ENCODE measurements at places on chromosomes 4 and X.
A peak's percentile ranks its signal among the peaks of the same experiment; 100 is the strongest.

GRCh38 chr4:108900018-108900580, 137.2 kb upstream of the ETNPPL start:
- no peak for DNase-seq

- DNase-seq, result no peak
Observed at GRCh38 chrX:131262738-131263679, 26.1 kb downstream of the IGSF1 start.

DNA sequence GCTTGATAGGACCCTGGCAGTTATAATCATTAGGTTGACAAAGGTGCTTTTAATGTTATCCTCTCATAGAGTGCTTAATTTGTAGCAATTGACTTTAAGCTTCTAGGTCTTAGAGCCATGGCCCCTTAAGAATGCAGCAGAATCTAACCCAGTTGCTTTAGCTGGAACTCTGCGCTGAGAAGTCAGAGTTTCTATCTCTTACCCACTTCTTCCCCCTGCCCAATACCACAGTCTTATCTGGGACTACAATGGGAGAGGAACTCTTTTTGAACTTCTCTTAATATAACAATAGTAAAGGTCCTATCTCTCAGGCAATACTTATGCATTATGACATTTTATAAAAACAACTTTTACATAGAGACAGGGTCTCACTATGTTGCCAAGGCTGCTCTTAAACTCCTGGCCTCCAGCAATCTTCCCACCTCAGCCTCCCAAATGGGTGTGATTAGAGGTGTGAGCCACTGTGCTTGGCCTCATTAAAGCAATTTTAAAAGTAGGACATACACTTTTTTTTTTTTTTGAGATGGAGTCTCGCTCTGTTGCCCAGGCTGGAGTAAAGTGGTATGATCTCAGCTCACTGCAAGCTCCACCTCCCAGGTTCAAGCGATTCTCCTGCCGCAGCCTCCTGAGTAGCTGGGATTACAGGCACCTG, 1.8 kb downstream of the TLR10 start:
- DNase-seq, result no peak

DNA sequence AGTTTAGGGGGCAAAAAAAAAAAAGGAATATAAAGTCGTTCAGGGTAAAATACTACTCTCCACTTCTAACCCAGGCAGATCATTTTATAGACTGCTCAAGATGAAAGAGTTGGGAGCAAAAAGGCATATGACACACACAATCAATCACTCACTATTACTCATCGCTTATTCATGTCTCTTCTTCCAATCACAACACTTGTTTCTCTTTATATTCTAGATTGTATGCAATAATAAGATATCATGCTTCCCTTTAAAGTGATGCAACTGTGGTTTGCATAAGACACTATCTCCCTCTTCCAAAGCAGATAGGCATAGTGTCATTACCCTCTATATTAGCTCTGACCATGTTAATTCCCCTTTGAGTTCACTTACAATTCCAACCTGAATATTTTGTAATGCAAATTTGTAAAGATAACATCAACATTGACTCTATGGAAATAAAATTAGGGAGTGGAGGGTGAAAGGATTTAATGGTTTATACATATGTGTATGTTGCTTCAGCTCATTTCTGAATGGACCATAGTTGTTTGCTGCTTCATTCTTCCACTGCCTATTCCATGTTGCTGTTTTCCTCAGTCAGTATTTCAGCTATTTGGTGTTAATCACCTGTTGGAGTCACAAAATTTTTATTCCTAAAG, 154.9 kb upstream of the EPHA5 start:
- DNase-seq, result peak; percentile 34

DNA sequence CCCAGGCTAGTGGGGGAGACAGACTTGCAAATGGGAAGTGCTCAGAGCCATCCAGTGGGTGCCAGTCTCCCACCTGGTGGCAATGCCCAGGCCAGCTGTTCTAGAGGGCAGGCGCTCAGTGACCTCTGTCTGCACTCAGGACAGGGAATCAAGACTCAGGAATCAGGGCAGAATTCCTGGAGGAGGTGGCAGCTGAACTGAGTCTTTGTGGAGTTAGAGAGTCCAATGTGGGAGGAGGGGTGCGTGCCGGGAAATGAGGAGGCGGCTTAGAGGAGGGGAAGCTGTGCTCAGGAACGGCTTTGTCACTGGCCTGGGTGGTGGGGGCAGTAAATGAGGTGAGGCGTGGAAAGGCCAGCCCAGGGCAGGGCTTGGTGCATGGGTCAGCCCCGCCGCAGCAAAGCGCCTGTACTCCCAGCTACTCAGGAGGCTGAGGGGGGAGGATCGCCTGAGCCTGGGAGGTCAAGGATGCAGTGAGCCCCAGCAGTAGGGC, 31.3 kb upstream of the SORCS2 start:
- DNase-seq, result no peak

DNA sequence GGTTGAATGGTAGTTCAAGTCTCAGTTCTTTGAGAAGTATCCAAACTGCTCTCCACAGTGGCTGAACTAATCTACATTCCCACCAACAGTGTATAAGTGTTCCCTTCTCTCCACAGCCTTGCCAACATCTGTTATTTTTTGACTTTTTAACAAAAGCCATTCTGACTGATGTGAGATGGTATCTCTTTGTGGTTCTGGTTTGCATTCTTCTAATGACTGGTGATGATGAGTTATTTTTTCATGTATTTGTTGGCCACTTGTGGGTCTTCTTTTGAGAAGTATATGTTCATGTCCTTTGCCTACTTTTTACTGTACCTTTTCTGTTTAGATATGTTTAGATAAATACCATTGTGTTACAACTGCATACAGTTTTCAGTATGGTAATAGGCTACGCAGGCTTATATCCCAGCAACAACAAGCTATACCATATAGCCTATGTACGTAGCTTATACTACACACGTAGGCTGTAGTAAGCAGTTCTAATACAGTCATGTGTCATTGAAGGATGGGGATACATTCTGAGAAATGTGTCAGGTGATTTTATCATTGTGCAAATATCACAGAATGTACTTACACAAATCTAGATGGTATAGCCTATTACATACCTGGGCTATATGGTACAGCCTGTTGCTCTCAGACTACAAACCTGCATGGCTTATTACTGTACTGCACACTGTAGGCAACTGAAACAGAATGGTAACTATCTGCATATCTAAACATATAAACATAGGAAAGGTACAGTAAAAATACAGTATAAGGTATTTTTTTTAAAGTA, 28.1 kb downstream of the KLHL8 start:
- DNase-seq, result peak; percentile 14

DNA sequence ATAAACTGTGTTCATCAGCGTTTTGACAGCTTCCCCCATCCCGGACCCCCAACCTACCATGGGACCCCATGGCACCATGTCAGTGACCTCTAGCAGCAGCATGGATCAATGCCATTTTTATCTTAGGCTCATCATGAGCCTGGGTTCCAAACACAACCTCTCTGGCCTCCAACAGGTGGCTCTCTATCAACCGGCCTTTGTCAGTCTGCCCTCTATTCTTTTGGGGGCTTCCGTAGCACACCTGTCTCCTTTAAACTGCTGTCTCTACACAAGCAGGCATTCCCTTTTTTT, 721 bp upstream of the TMEM150C start:
- DNase-seq, result no peak

- DNase-seq, result no peak
Observed at GRCh38 chr4:53123171-53123570, 242.7 kb downstream of the SCFD2 start.

DNA sequence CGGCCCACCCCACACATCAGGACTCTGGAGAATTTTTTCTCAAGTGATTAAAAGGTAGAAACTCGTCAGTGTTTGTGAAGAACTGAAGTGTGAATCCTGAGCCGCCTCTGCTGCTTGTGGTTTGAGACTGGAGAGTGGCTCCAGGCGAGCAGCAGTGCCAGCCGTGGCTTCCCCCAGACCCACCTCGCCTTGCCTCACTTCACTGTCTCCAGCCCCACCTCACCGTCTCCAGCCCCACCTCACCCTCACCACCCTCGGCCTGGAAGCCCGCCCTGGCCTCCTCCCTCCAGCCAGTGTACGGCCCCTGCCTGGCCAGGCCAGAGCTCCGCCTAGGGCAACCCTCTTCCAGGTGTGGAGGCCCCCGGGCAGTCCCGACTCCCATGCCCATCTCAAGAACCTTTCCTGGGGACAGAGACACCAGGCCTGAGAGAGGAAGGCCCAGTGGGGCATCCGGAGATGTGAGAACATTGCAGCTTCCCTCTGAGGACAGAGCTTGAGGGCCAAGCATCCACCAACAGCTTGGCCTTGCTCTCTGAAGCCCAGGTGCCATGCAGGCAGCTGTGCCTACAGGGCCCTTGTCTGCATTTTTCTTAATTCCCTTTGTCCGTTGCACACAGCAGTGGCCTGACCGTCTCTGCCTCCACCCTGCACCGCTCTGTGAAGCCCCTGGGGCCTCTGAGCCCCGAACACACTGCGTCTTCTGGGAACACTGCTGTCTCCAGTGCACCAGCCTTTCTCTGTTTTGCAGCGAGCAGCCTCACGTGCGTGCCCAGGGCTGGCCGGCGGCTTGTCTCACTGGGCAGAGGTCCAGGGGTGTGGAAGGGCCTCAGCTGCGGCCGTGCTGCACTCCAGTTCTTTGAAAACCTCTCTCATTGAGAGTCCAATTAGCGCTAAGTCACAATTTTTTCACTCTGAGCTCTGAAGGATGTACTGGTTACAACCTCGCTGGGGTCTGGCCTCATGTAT, 13.8 kb downstream of the SH3BP2 start:
- peak; percentile 55 for DNase-seq

DNA sequence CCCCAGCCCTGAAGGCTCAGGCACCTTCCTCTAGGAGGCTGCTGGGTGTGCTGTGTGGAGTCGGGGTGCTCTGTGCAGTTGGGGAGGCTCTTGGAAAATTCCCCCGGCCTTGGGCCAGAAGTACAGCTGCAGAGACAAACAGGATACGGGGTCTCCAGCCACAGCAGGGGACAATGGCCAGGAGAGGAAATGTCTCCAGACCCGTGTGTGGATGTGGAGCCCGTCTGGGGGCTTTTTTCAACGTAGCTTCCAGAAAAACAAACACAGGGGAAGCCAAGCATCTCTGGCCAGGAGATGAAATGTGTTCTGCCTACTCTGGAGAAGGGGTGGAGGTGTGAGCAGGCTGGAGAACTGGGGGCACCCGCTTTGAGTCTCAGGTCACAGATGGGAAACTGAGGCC, 3.7 kb upstream of the SH3TC1 start:
- no peak for DNase-seq

DNA sequence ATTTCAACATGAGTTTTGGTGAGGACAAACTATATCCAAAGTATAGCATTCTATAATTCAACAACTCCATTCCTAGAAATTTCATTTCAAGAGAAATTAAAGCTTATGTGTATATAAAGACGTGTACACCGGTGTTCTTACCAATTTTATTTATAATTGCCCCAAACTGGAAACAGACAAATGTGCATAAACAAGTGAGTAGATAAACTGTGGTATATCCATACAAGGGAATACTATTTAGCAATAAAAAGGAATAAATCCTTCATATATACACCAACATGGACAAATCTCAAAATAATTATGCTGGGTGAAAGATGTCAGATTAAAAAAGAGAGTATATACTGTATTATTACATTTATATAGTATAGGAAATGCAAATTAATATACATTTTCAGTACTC, 19.9 kb downstream of the HNRNPH2 start:
- no peak for DNase-seq

- DNase-seq, result no peak
Observed at GRCh38 chrX:1700757-1701156, 85.9 kb downstream of the ASMT start.

GRCh38 chr4:121096629-121097028, 24.3 kb upstream of the NDNF start:
- peak; percentile 68 for DNase-seq

DNA sequence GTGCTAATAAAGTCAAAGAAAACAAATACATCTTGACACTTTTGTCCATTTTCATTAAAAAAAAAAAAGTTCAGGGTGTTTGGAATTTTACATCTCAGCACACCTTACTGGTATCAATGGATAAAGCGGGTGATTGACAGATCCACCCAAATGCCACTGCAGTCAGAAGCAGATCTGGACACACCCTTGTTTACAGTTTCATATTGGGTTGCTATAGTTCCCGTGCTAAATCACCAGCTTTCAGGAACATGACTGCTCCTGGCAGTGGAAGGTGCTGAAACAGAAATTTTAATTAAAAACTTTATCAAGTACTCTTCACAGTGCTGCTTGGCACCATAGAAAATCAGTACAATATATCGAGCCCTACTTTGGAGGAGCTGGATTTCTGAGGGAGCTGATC, 116.3 kb downstream of the STOX2 start:
- DNase-seq, result no peak

- peak; percentile 71 for DNase-seq
Observed at GRCh38 chr4:89657931-89658700, 178.8 kb downstream of the SNCA start.

DNA sequence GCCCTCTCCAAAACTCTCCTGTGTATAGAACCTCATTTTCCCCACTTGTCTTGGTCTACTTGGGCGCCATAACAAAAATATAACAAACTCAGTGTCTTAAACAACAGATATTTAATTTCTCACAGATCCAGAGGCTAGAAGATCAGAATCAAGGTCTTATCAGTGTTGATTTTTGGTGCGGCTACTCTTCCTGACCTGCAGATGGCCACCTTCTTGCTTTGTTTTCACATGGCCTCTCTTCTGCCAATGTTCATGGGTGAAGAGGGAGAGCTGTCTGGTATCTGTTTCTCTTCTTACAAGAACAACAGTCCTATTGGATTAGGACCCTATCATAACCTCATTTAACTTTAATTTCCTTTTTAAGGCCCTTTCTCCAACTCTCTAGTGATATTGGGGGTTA, 177.3 kb downstream of the PABPC4L start:
- peak; percentile 17 for DNase-seq

GRCh38 chr4:118683513-118683912, 1.7 kb upstream of the METTL14 start:
- DNase-seq, result no peak

GRCh38 chr4:156941940-156942548, 29.6 kb downstream of the PDGFC start:
- peak; percentile 93 for DNase-seq

- no peak for DNase-seq
Observed at GRCh38 chrX:109134777-109135176, 347.1 kb downstream of the GUCY2F start.

DNA sequence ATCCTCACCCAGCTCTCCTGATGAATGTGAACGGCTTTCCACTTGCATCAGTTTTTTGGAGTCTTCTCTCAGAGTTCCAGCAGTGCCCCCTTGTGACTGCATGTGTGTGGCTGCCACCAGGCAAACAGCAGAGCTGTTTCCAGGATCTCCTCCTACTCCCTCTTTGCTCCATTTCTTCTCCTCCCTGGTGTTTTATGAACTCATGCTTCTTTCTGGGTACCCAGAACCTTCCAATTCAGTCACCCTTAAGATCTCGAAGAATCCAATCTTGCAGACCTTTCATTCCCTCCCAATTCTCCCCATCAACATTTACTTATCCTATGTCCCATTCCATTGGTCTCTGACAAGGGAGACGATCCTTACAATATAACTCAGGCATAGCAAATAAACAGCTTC, 6.8 kb upstream of the TCEANC start:
- peak; percentile 71 for DNase-seq

DNA sequence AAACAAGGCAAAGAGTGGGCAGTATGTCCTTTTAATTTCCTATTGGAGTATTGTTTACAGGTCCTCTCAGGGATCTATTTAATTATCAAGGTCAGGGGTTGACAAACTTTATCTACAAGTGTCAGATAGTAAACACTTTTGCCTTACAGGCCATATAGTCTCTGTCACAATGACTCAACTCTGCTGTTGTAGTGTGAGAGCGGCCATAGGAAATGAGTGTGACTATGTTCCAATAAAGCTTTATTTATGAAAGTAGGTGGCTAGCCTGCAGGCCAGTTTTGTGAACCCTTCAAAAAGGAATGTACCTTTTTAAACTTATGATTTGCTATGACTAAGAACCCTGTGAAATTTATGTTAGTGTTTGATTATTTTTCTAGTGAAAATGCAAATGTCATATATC, 156.1 kb downstream of the GPAT3 start:
- no peak for DNase-seq
